ENCODE measurements at places on chromosomes 1 and 21.

- DNase-seq = no peak
Measured at GRCh38 chr1:235617808-235618207, 31.8 kb downstream of the GNG4 start.

- DNase-seq = peak; percentile 49
Measured at GRCh38 chr21:33686386-33686785, 44.1 kb downstream of the ITSN1 start.

GRCh38 chr1:202090994-202091393, 31.7 kb upstream of the GPR37L1 start:
- no peak for DNase-seq

DNA sequence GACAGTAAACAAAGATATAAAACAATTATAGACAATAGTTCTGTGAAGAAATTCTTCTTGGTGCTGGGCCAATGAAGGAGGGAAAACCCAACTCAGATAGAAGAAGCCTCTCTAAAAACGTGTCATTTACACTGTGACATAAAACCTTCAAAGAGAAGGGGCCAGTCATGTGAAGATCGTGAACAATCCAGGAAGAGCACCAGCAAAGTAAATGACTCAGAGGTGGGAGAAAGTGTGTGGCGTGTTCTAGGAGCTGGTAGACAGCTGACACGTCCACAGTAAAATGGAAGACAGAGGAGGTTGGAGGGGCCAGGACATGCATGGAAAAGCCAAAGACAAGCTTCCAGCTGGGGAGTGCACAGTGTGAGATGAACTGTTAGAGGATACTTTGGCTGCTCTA, 143.6 kb downstream of the VAV3 start:
- no peak for DNase-seq

DNA sequence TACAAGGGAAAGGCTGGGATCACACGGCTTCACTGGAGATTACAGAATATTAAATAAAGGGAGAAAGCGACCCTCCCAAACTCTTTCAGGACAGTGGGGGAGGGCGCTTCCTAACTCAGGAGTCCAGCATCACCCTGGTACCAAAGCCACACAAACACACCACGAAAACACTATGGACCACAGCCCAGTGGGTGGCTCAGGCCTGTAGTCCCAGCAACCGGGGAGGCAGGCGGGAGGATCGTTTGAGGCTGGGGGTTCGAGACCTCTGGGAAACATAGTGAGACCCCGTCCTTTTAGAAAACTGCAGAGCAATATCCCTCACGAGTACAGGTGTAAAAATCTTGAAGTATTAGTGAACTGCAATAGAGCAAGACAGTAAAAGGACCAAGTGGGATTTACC, 16.0 kb downstream of the TRIM11 start:
- no peak for DNase-seq

- DNase-seq = no peak
Measured at GRCh38 chr1:152919071-152919470, 10.7 kb downstream of the IVL start.

DNA sequence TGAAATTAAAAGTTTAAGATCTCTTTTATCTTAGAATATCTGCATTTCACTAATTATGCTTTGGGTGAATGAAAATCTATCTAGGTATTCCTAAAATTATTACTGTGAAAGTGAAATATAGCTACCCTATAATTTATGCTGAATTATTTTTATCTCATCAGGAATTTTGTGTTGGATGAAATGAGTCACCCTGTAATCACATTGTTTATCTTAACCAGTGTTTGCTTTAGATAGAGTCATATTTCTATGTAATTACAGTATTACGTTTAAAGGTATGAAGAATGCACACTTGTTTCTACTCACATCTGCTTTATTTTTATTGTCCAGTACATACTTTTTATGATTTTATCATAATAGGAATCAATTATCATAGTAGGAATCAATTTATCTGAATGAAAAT, 249.2 kb downstream of the NCAM2 start:
- DNase-seq = no peak

GRCh38 chr1:162670928-162671663, 38.8 kb downstream of the DDR2 start:
- no peak for DNase-seq

DNA sequence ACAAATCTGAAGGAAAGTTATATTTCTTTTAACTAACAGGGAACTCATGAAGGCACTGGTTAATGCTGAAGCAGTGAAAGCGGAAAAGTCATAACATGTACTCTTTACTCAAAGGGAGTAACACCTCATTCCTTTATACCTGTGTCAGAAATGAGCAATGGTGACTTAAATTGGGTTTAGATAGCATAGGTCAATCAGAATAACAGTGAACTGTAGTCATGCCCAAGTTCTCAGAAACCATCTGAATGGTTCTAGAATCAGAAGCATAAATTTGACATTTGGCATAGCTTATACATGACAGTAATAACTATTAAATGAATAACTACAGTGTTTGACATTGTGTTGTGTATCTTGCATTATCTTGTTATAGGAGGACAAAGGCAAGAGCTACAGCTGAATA, 382.0 kb downstream of the NUF2 start:
- no peak for DNase-seq

DNA sequence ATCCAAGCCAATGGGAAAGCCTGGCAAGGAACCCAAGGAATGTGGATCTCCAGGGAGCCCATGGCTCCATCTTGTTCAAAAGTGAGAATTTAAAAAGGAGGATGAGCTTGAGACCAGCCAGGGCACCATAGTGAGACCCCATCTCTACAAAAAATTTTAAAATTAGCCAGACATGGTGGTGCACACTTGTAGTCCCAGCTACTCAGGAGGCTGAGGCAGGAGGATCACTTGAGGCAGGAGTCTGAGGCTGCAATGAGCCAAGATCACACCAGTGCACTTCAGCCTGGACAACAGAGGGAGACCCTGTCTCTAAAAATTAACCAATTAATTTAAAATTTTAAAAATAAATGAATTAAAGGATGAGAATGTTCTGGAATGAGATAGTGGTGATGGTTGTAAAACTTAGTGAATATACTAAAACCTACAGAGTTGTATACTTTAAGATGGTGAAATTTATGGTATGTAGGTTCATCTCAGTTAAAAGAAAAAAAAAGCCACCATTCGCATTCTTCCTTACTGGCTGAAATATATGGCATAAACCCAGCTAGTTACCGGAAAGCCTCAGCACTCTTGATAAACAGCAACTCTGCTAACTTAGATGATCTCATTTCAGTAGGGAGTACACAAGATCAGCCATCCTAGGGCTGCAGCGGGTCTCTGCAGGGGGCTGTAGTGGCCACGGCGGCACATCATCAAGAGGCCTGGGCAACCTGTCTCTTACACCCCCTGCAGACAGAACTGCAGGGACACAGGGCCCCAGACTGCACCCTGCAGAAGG, 48.3 kb upstream of the H6PD start:
- DNase-seq = no peak

GRCh38 chr1:194062526-194062925, 876.1 kb upstream of the B3GALT2 start:
- no peak for DNase-seq

DNA sequence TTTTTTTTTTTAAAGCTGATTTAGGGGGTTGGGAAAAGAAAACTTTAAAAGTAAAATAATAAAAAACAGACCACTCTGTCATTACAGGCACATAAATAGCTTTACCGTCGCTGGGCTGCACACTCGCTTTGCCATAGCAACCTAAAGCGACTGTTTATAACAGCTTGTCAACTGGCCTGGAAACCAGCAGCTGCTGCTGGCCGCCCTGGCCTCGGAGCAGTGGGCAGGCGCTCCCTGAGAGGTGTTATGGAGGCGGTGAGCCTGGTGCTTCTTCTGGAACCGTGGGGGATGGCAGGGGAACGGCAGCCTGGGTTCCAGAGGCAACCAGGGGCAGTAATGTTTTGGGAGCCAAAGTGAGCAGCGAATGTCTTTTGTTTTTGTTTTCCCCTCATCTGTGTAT, 45.7 kb downstream of the ATP2B4 start:
- peak; percentile 85 for DNase-seq

GRCh38 chr21:38389896-38390295, 108.4 kb downstream of the ERG start:
- no peak for DNase-seq

DNA sequence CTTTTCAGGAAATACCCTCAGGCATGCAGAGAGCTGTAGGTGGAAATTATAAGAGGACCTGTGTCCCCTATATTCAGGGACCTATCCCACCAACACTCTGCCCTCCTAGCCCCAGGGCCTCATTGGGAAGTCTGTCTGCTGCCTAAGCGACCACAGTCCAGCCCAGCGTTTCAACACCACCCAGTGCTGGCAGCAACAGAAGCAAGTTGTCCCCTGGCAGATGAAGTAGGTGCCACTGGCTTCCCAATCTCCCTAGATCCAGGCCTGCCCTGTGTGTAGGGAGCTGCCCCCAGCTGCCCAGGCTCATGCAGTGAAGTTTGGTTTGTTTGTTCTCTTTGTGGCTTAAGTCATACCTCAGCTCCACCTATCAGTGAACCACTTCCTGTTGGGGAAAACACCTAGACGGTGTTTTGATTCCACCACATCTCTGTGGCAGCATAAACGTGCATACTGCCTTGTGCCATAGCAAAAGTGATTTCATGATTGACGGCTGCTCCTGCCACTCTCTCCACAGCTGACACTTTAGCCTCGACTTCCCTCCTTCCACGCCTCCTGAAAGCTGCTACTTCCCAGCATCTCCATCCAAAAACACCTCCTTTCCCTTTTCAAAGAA, 8.1 kb upstream of the LEFTY1 start:
- DNase-seq = no peak

DNA sequence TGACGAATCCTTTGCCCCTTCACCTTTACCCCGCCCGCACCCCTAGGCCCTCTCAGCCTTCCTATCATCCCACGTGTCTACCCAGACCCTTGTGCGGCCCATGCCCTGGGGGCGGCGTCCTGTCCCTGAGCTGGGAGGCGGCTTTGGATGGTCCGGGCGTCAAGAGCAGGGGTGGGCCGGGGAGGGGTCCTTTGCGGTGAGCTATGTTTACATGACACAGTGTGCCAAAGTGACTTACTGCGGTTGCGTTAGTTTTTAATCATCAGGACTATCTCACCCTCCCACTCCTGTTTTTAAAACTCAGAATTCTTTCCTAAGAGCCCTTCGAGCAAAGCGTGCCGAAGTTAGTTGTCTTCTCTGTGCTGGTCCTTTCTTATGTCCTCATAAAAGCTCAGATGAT, 144.6 kb downstream of the PGBD5 start:
- DNase-seq = peak; percentile 27

GRCh38 chr21:33940881-33941245, 25.3 kb upstream of the ATP5PO start:
- DNase-seq = no peak

DNA sequence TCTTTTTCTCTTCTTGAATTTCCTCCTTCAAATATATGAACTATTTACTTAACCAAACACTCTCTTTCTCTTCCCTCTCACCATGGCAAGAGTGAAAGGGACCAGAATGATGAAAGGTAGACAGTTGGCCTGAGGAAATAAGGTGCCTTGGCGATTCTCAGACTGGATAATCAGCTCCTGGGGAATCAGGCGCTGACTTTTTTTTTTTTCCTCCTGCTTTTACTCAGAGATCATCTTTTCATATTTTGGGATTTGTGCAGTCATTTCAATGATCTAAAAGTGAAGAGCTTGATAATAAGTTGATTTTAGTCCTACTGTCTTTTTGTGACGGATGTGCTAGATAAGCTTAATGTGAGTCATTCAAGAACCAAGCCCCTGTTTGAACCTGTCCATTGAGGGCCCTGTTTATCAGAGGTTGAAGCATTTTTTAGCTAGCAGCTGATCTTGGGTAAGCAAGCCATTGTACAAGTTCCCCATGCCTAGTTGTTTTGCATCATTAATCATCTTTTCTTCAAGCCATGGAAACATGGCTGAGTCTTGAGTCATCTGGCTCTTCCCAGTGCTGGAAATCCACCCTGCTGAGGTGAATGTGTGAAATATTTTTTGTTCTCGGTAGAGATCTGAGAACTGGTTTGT, 40.8 kb downstream of the ITSN1 start:
- DNase-seq = no peak

DNA sequence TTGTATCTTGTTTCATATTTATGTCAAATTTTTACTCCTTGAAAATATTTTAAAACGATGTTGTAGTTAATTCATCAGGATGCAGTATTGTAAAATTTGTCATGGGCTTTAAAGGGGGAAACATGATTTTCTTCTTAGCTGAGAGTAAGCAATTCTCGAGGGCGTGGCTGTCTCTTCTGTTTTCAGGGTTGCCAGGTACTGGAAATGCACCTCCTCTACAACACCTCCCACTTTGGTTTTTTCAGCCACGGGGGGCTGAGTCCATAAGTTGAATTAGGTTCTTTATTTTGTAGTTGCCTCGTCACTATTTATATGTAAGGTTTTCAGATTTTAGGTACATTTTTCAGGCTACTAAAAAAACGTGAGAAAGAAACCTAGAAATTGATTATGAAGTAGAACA, 64.0 kb downstream of the PRDM2 start:
- no peak for DNase-seq

DNA sequence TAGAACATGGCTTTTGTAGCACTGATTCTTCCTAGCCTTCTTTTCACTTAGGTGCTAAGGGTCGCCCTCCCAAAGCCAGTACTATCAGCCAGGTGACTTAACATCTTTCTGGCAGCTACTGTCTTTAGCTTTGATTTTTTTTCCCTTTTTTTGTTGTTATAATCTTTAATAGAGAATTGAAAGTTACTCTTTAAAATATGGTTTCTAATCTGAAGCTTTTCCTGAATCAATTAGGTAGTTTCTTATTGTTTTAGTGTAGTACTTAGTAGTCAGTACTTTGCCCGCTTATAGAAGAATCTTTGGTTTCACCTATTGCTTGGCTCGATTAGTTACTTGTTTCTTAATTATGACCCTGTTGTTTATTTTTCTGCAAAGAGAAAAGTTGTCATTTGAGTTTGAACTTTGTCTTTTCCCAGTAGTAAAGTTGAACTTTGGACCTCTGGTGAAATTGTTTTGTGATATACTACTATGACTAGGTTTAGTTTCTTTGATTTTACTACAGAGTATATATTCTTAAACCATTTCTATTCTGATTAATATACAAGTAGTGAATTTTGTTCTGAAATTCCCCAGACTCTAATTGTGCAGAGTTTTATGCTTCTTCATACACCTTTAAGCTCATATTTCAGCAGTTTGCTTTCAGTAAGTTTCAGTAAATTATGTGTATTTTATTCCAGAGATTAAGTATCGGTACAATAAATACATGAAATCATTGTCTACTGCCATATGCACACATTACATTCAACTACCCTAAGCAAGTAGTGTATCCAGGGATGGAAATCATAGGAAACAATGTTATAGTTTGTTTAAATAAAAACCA, 3.9 kb downstream of the MAGI3 start:
- no peak for DNase-seq

DNA sequence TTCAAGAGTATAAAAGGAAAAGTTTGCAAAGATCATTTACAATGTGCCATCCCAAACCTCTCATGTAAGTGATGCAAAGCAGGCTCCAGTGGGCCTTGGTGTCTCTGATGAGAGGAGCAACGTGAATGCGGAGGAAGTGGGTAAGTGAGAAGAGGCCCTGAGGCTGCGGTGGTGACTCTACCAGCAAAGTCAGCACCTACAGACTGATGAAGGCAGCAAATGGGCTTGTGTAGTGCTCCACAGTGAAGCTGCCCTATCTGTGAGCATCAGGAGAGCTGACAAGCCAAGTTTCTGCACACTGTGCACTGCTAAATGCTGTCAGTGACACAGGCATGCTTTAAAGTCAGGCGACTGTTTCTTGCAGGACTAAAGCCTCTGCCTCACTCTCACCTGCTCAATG, 15.6 kb upstream of the RAP1A start:
- no peak for DNase-seq

All from kidney (tissue), 22 donors.